BJ (cell line): ENCODE measurements at places on chromosomes 16 and 17.

GRCh38 chr16:85413691-85414663 is 199.1 kb upstream of the GSE1 start:
- no peak for DNase-seq

GRCh38 chr17:55420067-55420775 is 1.4 kb downstream of the MMD start:
- no peak for DNase-seq

DNA sequence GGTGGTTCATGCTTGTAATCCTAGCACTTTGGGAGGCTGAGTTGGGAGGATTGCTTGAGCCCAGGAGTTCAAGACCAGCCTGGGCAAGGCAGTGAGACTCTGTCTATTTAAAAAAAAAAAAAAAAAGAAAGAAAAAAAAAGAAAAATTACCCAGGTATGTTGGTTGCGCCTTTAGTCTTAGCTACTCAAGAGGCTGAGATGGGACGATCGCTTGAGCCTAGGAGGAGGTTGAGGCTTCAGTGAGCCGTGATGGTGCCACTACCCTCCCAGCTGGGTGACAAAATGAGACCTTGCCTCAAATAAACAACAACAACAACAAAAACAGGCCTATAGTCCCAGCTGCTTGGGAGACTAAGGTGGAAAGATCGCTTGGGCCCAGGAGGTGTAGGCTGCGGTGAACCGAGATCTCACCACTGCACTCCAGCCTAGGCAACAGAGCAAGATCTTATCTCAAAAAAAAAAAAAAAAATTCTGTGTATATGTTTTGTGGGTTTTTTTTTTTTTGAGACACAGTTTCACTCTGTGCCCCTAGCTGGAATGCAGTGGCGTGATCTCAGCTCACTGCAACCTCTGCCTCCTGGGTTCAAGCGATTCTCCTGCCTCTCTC is 12.5 kb upstream of the ANKRD40CL start:
- DNase-seq, result no peak

DNA sequence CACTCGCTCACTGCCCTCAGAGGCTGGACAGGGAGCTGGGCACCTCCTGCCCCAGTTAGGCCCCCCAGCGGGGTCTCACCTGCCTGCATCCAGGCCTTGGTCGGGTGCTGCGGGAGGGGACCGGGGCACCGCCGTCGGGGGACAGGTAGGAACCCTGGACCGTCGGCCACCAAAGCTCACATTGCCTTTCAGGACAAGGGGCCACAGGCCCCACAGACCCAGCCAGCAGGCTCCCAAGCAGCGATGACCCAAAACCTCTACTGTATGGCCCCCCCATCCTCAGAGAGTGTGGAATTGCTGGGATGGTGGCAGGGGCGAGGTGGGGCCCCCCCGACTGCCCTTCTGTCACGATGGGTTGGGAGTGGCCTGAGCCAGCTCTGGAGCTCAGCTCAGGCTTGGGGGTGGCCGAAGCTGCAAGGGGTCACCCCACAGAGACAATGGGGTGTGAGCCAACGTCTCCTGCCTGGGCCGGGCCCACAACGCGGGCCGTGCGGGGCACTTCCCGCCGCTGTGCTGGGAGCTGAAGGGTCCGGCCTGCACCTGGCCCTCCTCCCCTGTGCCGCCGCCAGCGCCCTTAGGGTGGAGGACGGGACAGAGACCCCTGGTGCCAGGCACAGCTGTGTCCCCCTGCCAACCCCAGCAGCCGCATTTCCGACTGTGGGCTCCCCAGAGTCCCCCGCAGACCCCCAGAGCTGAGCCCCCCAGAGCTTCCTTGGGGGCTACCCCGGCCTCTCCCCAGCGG is 498 bp downstream of the IGFALS start:
- no peak for DNase-seq

DNA sequence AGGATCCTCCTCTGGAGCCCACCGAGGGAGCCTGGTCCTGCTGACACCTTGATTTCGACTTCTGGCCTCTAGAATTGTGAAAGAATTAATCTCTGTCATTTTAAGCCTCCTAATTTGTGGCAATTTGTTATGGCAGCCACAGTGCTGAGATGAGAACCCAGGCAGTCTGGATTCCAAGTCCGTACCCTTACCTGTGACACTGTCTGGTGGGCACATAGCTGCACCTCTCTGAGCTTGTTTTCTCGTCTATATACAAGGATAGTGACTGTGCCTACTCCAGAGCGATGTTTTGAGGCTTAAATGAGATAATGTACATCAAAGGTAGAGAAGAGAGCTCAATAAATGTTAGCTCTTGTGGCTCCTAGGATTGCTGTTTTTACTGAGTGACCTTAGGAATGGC is 128.4 kb upstream of the MPHOSPH6 start:
- no peak for DNase-seq

DNA sequence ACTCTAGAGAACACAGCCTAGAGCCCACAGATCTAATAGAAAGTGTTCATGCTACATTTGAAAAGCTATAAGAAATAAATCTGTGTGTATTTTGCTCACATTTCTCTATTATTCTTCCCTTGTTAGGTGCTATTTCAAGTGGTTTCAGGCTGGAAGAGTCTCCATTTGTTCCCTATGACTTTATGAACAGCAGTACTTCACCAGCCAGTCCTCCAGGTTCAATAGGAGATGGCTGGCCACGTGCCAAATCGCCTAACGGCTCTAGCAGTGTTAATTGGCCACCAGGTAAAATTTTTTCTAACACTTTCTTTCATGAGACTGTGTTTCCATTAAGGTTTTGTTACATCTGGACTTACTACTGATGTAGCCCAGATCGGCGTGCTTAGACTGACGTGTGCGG is 30.7 kb upstream of the SLC5A11 start:
- DNase-seq, result no peak

DNA sequence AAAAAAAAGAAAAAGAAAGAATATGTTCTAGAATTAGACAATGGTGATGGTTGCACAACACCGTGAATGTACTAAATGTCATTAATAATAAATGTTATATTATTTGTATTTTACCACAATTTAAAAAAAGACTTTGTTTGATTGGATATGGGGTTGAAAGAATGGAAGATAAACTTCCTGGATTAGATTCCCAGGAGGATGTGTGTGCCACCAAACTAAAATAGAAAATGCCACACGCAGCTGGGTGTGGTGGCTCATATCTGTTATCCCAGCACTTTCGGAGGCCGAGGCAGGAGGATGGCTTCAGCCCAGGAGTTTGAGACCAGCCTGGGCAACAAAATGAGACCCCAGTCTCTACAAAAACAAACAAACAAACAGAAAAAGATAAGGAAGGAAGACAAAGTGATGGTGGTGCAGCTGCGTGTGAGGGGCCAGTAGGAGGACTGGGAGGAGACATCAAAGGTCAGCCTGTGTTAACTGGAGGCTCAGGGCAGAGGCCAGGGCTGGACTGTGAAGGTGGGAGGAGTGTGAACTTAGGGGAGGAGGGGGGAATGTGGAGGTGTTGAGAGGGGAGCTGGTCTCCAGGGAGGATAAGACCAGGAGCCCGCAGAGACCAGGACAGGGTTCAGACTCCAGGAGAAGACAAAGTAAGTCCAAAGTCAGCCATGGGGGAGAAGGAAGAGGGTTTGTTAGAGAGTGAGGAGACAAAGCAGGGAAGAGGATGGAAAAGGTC is 4.1 kb downstream of the PECAM1 start:
- no peak for DNase-seq

DNA sequence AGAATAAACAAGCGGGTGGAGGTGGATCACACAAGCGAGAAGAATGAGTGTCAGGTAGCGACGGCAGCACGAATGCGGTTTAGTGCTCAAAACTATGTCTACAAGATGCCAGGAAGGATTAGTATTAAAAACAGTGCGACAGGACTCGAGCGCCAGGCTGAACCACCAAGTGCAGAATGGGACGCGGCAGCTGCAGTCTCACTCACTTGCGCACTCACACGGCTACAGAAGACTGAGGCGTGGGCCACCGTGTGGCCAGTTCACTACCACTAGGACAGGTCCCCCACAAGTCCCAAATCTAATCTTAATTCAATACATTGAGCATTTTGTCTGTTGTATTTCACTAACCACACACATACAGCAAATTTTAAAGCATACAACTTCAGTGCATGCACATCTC is 35.7 kb upstream of the TRAP1 start:
- no peak for DNase-seq

DNA sequence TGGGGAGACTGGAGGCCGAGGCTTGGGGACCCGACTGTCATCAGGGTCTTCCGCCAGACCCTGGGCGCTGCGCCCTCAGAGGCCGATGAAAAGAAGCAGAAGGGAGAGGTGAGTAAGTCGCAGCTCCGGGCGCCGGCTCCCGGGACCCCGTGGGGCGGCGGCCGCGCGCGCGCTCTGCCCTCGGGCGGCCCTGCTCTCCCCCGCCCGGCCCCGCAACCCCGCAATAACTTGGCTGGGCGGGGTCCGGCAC is 392 bp upstream of the ABHD15 start:
- DNase-seq, result no peak

GRCh38 chr16:66457888-66458287 is 30.8 kb downstream of the BEAN1 start:
- no peak for DNase-seq

GRCh38 chr17:17884391-17885357 is 47.9 kb upstream of the SREBF1 start:
- DNase-seq, result no peak

DNA sequence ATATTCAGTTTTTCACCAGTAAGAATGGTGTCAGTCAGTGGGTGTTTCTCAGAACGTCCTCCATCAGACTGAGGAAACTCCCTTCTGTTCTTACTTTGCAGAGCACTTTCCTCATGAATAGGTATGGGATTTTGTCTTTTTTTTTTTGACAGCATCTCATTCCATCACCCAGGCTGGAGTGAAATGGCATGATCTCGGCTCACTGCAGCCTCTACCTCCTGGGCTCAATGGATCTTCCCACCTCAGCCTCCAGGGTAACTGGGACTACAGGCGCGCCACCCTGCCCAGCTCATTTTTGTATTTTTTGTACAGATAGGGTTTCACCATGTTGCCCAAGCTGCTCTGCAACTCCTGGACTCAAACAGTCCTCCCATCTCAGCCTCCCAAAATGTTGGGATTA is 130.3 kb downstream of the ZNF778 start:
- DNase-seq, result no peak

- no peak for DNase-seq
These were observed 22.9 kb upstream of the ZCCHC14 start for GRCh38 chr16:87515475-87516330.

- DNase-seq, result peak; percentile 30
These were observed 2.6 kb downstream of the GID4 start for GRCh38 chr17:18041776-18042175.

- DNase-seq, result no peak
These were observed 238.8 kb upstream of the CDH5 start for GRCh38 chr16:66127459-66128370.

GRCh38 chr17:35255316-35255715 is 12.4 kb downstream of the SLFN5 start:
- no peak for DNase-seq

DNA sequence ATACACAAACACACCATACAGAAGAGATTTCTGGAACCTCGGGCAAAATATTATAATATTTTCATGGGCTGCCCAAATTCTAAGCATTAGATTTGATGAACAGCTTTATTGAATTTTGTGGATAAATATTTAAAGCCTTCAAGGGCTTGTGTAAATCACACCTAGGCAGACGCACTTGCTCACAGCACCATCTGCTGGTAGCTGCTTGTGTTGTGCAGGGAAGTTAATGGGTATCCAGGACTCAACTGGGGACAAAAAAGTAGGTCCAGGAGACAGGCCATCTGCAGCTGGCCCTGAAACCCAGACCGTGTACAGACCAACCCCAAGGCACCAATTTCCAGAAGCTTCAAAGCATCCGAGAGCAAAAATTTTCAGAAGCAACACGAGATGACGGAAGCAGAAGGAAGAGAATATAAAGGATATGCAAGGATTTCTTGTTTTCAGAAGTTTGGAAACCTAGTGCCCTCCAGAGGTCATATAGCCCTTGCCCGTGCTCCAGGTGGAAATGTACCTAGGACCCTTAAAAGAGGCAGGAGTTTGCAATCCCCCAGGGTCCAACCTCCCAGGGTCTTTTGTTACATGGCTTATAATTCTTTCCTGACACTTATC is 140.0 kb downstream of the CHD9NB start:
- no peak for DNase-seq

- no peak for DNase-seq
These were observed 1.4 kb upstream of the KRT19 start for GRCh38 chr17:41529491-41529915.

DNA sequence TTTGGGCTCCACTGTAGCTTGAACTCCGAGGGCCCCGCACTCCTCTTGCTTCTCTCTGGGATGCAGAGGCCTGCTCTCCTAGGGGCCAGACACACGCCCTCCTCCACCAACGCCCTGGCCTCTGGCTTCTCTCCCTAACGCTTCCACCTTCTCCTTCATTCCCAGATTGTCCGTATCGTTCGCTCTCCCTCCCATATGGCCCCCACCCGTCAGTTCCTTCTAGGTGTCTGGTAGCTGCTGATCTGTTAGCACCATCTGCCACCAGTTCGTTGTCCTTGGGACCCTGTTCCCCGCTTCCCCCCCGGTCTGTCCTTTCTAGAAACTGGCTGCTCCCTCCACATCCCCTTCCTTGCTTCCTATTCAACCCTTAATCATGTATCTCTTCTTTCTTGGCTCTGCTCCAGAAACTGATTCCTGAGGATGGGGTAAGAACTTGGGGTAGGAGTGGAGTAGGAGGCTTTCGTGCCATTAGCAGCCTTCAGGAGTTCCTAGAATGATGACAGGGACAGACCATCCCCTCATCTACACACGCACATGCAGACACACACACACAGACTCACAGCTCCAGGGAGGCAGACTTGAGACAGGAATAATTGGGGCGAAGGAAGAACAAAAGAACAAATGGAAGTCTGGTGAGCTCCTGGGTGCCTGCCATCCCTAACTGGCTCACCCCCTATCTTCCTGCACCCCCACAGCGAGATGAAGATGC is 4.3 kb downstream of the ATP1B2 start:
- DNase-seq, result no peak

DNA sequence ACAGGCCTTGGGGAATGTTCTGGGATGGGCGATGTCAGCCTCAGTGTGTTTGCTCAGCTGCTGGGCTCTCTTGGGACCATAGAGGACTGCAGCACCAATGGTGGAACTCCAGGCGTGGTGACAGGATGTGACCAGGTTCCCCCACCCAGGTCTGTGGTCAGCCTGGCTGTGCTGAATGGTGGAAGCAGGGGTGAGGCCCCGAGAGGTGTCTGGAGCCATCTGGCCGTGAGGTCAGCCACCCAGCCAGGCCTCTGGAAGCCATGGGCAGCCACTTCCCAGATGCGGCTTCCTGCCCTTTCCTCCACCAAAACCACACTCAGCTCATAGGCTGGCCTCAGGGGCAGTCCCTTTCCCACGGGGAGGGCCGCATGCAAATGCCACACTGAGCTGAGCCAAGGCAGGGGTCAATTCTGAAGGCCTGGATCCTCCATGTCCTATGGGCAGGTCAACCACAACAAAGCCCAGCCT is 7.8 kb upstream of the MAPK7 start:
- DNase-seq, result no peak

GRCh38 chr16:23920446-23920845 is 84.7 kb downstream of the PRKCB start:
- DNase-seq, result no peak

GRCh38 chr16:12410837-12411490 is 392.7 kb downstream of the CPPED1 start:
- no peak for DNase-seq
